ENCODE measurements at places on chromosomes 6 and 20. TPM values are rescaled to one million over a fixed set of nuclear protein-coding genes. Genes with fewer than 3 reads are reported as not detected.

GRCh38 chr6:158488065-158488464 is 71.8 kb upstream of the TMEM181 start:
- DNase-seq: peak; percentile 100

DNA sequence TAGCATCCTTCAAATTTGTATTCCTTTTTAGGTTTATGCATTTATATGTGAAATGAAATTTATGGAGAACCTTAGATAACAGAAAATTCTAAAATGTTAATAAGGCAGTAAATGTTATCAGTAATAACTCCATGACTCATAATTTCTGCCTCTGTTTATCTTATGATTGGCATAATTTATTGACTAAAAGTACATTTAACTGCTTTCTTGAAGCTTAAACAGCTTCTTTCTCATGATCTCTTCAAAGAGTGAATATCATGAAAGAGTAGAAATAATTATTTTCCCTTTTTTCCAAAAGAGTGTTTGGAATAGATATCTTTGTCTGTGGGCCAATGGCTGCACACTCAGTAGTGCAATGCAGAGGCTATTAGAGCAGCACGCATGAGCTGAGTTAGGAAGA is 91.3 kb downstream of the SHLD1 start:
- no peak for DNase-seq

SOX12 gene
- total RNA-seq: 43.4 TPM

- DNase-seq: peak; percentile 73
These were observed 32.5 kb downstream of the SLC22A2 start for GRCh38 chr6:160226118-160226591.
